NCI-H187 (cell line): ENCODE measurements at places on chromosomes 4 and X.

GRCh38 chr4:123616951-123617461 lies 220.4 kb downstream of the SPRY1 start:
- DNase-seq = no peak

DNA sequence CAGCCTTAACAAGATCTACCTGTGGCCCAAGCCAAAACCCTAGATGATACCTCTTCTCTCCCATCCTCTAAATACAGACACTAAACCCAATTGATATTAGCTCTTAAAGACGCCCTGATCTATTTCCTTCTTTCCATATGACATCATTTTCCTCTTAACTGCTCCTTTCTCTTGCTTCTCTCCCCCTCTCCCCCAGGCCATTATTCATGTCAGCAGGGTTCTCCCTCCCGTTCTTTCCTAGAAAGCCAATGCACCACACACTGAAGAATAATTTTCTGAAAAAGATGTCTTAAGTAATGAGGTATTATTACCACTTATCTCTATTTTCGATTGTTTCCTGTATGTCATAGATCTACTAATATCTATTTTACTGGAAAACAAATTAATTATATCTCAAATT lies 9.7 kb upstream of the ING2 start:
- no peak for DNase-seq

GRCh38 chr4:169106696-169107229 lies 96.7 kb upstream of the CBR4 start:
- no peak for DNase-seq

- no peak for DNase-seq
These were observed 57.8 kb downstream of the DCLK2 start for GRCh38 chr4:150136036-150136435.

DNA sequence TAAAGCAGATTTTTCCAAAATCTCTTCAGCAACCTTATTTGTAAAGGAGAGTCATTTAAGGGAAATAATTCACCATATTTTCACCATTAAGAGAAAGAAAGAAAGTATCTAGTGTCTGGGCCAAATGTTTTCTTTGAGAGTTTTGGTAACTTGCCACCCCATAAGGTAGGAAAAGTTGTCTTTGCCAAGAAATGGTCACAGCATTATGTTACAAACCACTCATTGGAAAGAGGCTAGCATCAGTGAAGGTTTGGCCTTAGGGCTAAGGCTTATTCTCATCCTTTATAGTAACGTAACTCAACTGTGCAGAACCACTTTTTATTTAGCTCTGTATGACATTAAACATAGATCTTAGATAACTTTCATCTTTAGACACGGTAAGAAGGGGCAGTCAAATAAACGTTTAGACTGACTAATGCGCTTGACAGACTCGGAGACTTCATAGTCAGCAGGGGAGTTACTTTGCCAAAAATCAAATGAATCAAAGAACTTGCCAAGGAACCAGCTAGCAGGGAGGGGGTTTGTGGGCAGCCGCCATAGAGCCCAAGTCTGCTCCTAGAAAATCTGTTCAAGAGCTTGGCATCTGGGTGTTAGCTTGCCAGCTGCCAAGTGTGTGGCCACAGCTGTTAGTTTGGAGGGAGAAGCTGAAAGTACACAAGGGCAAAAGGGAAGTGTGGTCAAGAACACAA lies 182.8 kb upstream of the GRID2 start:
- DNase-seq = no peak

- no peak for DNase-seq
These were observed 25.3 kb downstream of the STEEP1 start for GRCh38 chrX:119539872-119540271.
